Heart left ventricle (tissue), 16 donors: ENCODE measurements at places on chromosomes 1 and 21.
A peak's percentile ranks its signal among the peaks of the same experiment; 100 is the strongest.

DNA sequence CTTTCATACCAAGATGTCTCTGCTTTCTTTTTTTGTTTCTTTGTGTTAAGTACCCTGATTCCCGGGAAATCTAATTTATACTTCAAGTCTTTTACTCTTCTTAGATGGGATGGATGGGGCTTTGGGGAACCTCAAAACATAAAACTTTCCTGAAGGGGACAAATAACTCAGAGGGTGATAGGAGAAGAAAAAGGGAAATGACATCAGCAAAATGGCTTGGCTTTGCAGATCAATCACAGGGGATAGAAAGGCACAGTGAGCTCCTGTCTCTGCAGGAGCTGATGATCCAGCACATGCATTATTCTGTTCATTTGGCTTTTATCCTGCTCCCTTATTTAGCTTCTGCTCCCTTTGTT lies 1.4 kb upstream of the CA14 start:
- no peak for DNase-seq

GRCh38 chr1:47257224-47257623 lies 25.2 kb upstream of the TAL1 start:
- no peak for DNase-seq

DNA sequence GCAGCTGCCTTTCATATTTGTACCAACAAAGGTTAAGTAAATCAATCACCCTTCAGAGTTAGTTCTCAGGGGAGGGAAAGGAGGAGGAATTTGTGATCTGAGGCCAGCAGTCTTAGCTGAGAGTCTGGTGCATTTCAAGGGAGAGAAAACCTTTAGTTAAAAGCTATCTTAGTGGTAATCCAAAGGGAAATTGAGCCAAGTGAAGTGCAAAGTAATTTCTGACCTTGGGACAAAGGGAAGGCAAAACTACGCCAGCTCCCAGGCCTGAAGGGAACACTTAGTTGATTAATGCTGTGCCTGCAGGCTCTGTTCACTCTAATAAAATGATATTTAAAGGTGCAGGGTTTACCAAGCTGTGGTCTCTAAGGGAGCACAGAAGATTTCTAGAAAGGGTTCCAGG lies 23.1 kb upstream of the FMOD start:
- no peak for DNase-seq

GRCh38 chr1:223244366-223245103 lies 101.5 kb upstream of the TLR5 start:
- DNase-seq = no peak

DNA sequence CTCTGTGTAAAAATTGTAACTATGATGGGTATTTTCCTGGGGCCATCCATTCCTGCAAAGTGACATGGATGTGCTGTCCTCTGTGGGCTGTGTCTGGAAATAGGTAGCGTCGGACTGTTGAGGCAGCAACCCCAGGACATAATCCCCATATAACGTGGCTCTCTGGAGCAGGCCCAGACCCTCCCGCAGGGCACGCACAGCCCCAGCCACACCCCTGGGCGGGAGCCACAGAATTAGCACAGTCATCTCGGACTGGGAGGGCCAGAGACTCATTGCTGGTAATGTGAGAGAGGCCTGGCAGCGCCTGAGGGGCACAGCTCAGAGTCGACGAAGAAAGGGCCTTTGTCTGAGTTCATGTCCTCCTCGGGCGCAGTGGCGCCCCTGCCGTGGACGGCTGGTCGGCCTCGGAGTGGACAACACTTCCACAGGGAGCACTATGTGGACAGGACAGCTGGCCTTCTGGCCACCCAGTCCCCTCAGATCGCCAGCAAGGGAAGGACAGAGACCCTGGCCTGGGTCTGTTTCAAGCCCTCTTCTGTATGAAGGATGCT lies 20.1 kb downstream of the SIM2 start:
- no peak for DNase-seq

GRCh38 chr1:118921994-118922393 lies 66.1 kb downstream of the TBX15 start:
- DNase-seq = no peak

GRCh38 chr1:59498640-59499039 lies 201.7 kb downstream of the FGGY start:
- DNase-seq = peak; percentile 20

DNA sequence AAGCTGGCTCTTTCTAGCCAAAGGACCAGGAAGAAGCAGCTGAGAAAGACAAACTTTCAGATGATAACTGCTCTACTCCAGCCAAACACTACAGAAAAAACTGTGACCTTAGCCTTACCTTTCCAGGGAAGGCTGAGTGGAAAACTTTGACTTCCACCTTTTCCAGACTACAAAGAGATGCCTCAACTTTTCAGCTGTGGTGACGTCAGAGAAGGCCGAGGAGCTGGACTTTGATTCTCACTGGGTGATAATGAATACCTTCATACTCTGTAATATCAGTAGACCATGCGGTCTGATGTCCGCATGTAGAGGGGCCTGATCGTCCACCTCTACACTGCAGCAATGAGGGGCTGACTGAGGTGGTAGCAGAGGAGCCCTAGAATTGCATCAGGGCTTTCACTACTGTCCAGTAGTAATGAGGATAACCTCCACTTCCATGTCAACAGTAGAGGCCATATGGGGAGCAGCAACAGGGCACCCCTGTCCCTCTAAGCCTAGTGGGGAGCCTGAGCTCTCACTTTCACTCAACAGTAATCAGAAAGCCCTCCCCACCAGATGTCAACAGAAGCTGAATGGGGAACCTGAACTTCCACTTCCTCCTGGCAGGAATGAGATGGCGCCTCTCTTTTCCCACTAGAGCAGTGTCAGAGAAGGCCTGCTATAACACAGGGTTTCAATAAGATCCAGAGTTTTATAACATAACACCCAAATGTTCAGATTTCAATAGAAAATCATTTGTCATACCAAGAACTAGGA lies 28.4 kb upstream of the PADI1 start:
- no peak for DNase-seq

GRCh38 chr1:59666106-59666505 lies 148.6 kb upstream of the HOOK1 start:
- no peak for DNase-seq

GRCh38 chr1:91404151-91405012 lies at the start of gene HFM1:
HFM1 (minus strand) TSS chr1:91404837; CDS start chr1:91401082, 3,755 bp downstream.
- peak; percentile 81 for DNase-seq

GRCh38 chr1:23915466-23915865 lies 2.3 kb upstream of the CNR2 start:
- no peak for DNase-seq

GRCh38 chr1:211830055-211830327 lies 572 bp downstream of the LPGAT1 start:
- no peak for DNase-seq

DNA sequence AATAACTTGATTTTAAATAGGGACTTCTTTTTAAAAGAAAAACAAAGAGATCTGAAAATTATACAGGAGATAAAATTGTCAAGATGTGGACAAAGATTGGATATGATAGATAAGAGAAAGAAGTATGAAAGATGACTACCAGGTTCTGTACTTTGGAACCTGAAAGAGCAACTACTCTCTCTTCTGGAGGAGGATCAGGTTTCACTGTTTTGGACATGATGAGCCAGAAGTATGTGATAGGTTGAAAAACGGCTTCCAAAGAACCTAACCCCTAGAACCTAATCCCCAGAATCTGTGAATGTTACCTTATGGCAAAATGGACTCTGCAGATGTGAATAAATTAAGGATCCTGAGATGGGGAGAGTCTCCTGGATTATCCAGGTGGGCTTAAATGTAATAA lies 26.2 kb downstream of the RSBN1 start:
- DNase-seq = no peak

GRCh38 chr1:151106894-151107293 lies 36.3 kb downstream of the GABPB2 start:
- no peak for DNase-seq

- no peak for DNase-seq
These were observed 145.4 kb downstream of the GALNT2 start for GRCh38 chr1:230212405-230212936.

DNA sequence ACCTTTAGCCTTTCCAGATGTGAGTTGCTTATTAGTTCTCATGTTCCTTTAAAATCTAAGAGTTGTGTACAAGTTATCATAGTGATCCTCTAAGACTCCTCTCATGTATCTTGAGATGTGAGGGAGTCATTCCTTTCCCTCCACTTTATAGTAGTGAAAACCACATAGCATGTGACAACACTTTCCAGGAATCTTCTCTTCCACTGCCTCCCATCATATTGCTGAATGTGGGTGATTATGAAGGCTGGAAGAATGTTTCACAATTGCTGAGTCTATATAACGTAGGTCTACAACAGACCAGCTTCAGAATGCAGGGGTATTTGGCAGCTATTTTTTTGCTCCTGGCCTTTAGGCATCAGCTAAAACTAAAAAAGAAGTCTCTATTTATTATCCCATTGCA lies 44.7 kb upstream of the LRRC7 start:
- no peak for DNase-seq

- no peak for DNase-seq
These were observed 118.4 kb downstream of the ATF6 start for GRCh38 chr1:161884475-161884874.

DNA sequence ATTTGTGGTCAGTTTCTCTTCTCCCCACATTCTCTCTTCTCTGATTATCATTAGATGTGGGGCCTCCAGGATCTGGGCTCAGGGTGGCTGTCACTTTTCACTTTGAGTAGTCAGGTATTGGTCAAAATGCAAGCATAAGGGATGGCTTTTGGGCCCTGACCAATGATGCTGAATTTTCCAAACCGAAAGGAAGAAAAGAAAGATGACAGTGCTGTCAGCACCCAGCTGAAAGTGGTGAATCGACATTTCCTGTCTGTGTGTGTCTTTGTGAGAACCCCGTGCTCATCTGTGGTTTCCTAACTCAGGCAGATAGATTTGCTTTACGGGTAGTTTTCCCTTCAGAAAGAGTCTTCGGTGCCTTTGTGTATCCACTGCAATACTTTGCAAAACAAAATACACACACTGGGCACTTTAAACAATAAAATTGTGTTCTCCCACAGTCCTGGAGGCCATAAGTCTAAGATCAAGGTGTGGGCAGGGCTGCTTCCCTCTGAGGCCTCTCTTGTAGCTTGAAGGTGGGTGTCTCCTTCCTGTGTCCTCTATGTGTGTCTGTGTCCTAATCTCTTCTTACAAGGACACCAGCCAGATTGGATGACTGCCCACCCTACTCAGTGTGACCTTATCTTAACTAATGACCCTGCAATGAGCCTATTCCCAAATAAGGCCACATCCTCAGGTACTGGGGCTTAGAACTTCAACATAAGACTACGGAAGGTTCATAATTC lies 274.8 kb upstream of the AJAP1 start:
- DNase-seq = no peak

- DNase-seq = no peak
These were observed 25.4 kb upstream of the WDR26 start for GRCh38 chr1:224459966-224460365.

GRCh38 chr1:156226782-156227181 lies 14.0 kb downstream of the PMF1 start:
- no peak for DNase-seq

GRCh38 chr1:166330096-166330495 lies 163.3 kb upstream of the FAM78B start:
- no peak for DNase-seq

DNA sequence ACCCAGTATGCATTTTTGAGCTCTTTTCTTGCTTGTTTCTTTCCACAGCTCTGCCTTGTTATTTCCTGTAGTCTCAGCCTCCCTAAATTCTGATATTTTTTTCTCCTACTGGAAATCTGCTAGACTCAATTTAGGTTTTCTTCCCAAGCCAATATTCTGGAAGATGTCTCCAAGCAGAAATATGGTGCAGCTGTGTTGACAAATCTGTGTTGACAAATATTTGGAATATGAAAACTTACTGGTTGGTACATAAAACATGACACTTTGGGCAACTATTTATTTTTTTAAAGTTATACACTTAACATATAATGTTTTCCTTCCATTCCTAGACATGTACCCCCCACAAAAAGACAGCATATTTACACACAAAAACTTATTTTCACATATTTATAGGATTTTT lies 1048.4 kb downstream of the NCAM2 start:
- DNase-seq = no peak

- no peak for DNase-seq
These were observed 2.1 kb downstream of the TMEM240 start for GRCh38 chr1:1538334-1538733.

GRCh38 chr1:94801919-94802546 lies 18.1 kb upstream of the SLC44A3 start:
- DNase-seq = peak; percentile 47

- no peak for DNase-seq
These were observed 709.8 kb downstream of the LTN1 start for GRCh38 chr21:28282833-28283232.

DNA sequence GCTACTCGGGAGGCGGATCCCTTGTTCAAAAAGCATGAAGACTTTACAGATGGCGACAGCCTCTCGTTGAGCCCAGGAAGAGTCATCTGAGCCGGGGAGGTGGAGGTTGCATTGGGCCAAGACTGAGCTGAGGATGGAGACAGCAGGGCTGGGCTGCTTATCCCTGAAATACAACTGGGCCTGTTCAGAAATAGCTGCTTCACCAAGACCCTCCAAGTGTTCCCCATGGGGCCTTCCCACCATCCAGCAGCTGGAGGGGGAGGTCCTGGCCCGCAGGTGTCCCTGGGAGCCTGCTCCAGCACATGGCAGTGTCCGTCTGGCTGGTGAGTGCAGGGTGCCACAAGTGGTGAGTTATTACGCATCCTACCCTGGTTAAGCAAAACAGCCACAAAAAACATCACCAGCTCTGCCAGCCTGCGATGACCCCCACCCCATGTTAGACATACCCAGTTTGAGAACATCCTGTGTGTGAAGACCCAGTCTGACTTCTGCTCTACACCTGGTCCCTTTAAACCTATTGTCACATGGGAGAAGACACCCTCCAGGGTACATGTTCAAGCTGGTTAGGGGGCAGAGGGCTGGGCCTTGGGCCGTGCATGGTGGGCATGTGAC lies 93.1 kb upstream of the TMPRSS2 start:
- DNase-seq = no peak

- no peak for DNase-seq
These were observed 159.9 kb upstream of the NEGR1 start for GRCh38 chr1:72442262-72442661.

DNA sequence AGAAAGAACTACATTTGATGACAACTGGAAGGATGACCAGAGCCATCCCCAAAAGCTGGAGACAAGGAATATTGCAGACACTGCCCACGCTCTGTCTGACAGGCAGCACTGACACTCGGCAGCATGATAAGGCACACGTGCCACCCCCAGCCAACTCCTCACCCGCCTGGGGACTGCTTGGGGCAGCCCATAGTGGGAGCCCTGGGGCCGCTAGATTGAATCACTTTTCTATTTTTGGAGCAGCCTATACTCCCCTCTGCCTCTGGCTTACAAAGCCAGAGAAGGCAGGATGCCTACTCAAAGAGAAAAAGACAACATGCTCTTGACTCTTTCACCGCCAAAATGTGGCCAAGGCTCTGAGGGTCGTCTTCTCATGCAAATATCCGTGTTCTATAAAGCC lies 1.3 kb downstream of the SMG5 start:
- peak; percentile 80 for DNase-seq

GRCh38 chr1:4701276-4701675 lies 46.9 kb downstream of the AJAP1 start:
- peak; percentile 8 for DNase-seq

DNA sequence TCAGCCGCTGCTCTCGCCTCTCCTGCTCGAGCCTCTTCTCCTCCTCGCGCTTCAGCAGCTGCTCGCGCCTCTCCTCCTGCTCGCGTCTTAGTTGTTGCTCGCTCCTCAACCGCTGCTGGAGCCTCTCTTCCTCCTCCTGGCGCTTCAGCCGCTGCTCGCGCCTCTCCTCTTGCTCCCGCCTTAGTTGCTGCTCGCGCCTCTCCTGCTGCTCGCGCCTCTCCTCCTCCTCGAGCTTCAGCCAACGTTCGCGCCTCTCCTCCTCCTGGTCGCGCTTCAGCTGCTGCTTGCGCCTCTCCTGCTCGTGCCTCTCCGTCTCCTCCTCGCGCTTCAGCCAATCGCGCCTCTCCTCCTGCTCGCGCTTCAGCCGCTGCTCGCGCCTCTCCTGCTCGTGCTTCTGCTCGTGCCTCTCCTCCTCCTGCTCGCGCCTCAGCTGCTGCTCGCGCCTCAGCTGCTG lies 3.7 kb downstream of the TCHH start:
- DNase-seq = no peak
